Adrenal gland (tissue), 19 donors: ENCODE measurements at places on chromosomes 7 and 10. TPM values are rescaled to one million over a fixed set of nuclear protein-coding genes. Genes with fewer than 3 reads are reported as not detected.

The HHEX gene
- 14.4 TPM for polyA plus RNA-seq

The C10orf53 gene
- not detected for polyA plus RNA-seq

The EPO gene
- not detected for polyA plus RNA-seq

The CCL24 gene
- polyA plus RNA-seq = 0.64 TPM

The TMEM140 gene
- 10.9 TPM for polyA plus RNA-seq

The ARMH3 gene
- polyA plus RNA-seq = 23.1 TPM

The ANKRD61 gene
- polyA plus RNA-seq = not detected

The TUBAL3 gene
- polyA plus RNA-seq = not detected

The CFAP70 gene
- 4.2 TPM for polyA plus RNA-seq

The PNLIPRP2 gene
- polyA plus RNA-seq = 0.15 TPM

The FAM24A gene
- not detected for polyA plus RNA-seq

The PAX4 gene
- not detected for polyA plus RNA-seq

The ADAM12 gene
- 0.08 TPM for polyA plus RNA-seq

The LRGUK gene
- 0.26 TPM for polyA plus RNA-seq

The CALCR gene
- 0.03 TPM for polyA plus RNA-seq

The CHAT gene
- polyA plus RNA-seq = not detected

The FAM25A gene
- 36.6 TPM for polyA plus RNA-seq

The CYP2E1 gene
- 8.1 TPM for polyA plus RNA-seq

The CREB3L2 gene
- polyA plus RNA-seq = 13.1 TPM

The TUBB8 gene
- polyA plus RNA-seq = not detected

The TSPAN33 gene
- 3.6 TPM for polyA plus RNA-seq

The ZNF775 gene
- 6.0 TPM for polyA plus RNA-seq

The C10orf62 gene
- 1.3 TPM for polyA plus RNA-seq

The EPDR1 gene
- polyA plus RNA-seq = 8.5 TPM

The PURB gene
- 4.6 TPM for polyA plus RNA-seq

The CYP26C1 gene
- polyA plus RNA-seq = 0.48 TPM

The ANXA8L1 gene
- not detected for polyA plus RNA-seq

The LMOD2 gene
- polyA plus RNA-seq = 0.16 TPM

The LRRC61 gene
- polyA plus RNA-seq = 34.5 TPM

The SPACDR gene
- not detected for polyA plus RNA-seq
